Stimulated activated naive B cell treated with anti-CD40 and anti-IgM and Interleukin-4, amounts not matched to agents 10 μg/mL and 1 μg/mL and 100 μg/mL, for 72 hours (primary cell): ENCODE measurements at places on chromosomes 11 and 22.
A peak's percentile ranks its signal among the peaks of the same experiment; 100 is the strongest.

- DNase-seq, result no peak
These were observed 51.6 kb upstream of the APOA1 start for GRCh38 chr11:116888884-116889549.

- no peak for DNase-seq
These were observed 67.8 kb downstream of the TCF20 start for GRCh38 chr22:42202669-42203068.

DNA sequence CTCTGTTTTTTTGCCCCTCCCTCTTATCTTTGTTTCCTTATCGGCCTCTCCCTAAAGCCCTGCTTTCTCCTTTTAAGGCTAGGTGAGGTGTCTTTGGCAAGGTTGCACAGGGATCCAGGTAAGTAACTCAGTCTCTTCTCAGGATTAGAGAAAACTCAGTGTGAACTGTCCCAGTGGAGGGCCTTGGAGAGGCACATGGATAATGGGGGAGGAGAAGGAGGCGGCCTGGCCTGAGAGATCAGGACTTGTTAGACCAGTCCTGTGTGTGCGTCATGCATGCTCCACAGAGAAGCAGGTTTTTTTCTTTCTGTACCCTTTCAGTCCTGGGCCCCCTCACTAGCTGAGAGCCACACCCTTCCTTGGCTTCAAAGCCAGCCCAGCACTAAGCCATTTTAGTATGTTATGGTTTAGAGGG is 19.9 kb downstream of the CTNND1 start:
- DNase-seq, result no peak

GRCh38 chr11:121810291-121810690 is 305.7 kb downstream of the BLID start:
- DNase-seq, result no peak

- no peak for DNase-seq
These were observed 73.6 kb upstream of the NARS2 start for GRCh38 chr11:78647986-78648875.

- DNase-seq, result no peak
These were observed 28.0 kb upstream of the RRAS2 start for GRCh38 chr11:14386895-14387480.

GRCh38 chr11:94767291-94767690 is 865 bp upstream of the AMOTL1 start:
- no peak for DNase-seq

DNA sequence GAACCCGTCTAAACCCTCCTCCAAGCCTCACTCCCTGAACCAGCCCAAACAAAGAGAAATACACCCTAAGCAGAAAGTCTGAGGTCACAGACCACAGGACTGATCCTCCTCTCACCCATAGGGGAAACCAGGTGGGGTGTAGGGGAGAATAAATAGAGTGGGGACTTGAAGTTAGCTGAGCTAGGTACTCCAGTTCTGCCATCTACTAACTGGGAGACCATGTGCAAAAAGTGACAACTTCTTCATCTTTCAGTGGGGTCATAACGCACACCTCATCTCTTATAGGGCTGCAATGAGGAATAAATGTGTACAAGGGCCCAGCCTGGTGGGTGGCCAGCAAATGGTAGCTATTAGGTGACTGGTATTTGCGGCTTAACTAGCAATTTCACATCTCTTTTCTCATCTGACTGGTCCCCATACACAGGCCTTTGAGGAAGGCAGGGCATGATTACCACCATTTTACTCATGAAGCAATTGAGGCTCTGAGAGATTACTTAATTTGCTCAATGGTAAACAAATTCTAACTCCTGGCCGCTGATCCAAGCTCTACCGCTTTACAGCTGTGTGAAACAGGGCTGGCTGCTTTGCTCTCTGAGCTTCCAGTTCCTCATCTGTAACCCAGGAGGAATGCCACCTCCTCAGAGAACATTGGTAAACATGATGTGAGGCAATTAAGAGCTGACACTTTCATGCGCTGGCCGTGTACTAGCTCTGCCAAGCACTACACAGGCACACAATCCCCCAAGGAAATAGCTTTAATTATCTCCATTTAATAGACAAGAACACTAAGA is 16.6 kb downstream of the TBC1D10A start:
- DNase-seq, result no peak

DNA sequence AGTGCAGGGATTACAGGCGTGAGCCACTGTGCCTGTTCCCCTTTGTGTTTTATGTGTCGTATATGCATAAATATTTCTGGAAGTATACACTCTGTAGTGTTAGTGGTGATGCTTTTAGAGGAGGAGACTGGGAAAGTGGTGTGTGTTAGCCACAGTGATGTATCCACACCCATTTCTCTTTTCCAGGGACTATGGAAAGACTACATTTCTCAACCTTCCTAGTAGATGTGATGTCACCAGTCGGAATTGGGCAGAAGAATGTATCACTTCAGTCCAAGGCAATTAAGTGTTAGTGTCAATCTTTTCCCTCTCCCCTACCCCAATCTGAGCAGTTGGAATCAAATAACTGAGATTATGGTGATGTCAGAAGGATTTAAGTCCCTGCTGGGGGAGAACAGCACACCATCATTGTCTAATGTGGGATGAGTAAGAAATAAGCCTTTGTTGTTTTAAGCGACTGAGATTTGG is 5.8 kb upstream of the ATG16L2 start:
- no peak for DNase-seq

GRCh38 chr11:2250485-2250884 is 19.9 kb downstream of the ASCL2 start:
- no peak for DNase-seq

DNA sequence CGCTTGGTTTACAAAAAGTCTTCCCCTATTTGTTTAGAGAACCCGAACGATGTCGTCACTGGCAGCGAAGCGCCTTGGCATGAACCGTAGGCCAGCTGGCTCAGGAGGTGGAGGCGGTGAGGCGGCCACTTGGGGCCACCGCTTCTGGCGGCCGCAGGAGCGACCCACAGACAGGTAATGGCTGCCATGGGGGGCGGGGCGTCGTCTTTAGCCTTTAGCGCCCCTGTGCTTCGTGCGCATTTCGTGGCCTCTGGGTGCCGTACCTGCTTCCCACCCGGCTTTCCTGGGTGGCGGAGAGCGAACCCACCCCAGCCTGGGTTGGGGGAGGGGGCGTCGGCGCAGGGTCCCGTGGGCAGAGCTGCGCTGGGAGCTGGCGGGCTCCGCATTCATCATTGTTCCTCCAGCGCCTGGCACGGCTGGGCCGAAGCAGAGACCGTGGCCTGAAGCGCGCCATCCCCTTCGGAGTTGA is 469 bp upstream of the OSBP2 start:
- DNase-seq, result peak; percentile 29

DNA sequence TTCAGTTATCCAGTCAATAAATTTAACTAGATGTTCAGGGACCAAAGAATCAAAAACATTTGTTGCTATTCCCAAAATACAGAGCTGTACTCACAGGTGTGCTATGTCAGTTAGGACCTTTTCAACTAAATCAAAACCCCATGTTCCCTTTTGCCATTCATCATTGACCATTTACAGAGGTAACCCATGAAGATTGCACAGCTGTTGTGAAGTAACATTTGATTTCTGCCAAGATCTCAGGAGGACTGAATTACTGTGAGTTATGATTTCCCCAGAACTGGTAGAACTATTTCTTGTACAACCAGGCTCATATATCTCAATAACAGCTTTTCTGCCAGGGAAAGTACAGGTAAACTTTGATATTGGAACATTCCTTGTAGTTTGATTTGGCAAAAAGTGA is 131.1 kb upstream of the FIBIN start:
- DNase-seq, result no peak

DNA sequence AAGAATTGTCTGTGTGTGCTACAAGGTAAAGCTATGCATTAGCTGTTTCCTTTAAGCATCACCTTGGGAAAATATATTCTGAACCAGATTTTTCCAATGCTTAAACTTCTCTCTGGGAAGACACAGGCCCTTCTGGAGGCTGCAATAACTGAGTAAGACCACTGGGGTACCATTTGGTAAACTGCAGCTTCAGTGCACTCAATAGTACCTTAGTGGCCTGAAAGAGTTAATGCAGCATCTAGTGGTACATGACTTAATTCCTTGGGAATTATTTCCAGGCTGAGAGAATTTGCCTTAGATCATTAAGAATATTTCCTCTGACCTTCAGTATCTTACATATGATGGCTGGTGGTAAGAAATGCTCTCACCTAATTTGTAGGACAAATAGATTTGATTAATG is 727.4 kb downstream of the DLG2 start:
- no peak for DNase-seq

DNA sequence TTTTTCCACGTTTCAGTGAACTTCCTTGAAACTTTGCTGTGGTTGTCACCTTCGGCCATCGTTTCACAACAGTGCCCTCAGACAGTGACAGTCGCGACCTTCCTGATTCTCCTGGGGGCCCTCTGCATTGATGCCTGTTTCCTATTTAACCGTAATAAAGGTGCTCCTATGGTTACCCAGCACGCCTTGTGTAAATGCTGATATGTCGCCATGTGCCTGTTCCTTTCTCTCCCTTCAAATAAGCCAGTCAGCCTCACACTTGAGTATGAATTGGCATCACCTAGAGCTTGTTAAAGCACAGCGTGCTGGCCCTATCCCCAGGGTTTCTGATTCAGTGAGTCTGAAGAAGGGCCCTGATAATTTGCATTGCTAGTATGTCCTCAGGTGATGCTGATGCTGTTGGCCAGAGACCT is 104.8 kb downstream of the MICAL2 start:
- no peak for DNase-seq

GRCh38 chr22:18013947-18014346 is 10.4 kb downstream of the MICAL3 start:
- no peak for DNase-seq

GRCh38 chr22:26847816-26848215 is 190.4 kb downstream of the MIAT start:
- no peak for DNase-seq

DNA sequence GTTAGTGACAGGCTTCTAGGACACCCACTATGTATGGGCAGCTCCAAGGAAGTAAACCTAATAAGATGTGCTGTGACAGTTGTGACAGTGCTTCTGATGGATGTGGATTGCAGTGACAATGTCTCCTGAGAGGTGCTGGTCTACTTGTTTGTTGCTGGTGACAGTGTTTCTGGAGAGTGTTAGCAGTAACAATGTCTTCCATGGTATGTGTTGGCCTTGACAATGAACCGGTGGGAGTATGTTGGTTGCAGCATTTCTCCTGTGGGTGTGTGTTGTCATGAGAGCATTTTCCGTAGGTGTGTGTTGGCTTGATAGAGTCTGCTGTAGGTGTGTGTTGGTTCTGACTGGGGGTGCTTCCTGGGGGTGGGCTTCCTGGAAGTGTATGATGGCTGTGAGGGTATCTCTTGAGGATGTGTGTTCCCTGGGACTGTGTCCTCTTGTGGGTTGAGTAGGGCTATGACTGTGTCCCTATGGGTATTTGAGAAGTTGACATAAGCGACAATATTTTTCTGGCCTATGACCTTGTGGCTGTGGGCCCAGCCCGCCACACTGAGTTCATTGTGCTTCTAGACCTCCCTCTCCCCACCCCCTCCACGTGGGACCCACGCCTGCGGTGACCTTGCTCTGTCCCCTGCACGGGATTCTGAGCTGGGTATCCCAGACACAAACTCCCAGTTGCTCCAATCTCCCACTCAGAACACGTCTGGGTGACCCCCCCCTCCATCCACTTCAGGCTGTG is 1.2 kb downstream of the DCHS1 start:
- DNase-seq, result no peak

- DNase-seq, result no peak
These were observed 987.6 kb downstream of the TBC1D22A start for GRCh38 chr22:47750086-47750485.

GRCh38 chr22:37930270-37930951 is 23.0 kb downstream of the C22orf23 start:
- DNase-seq, result no peak

GRCh38 chr11:62400760-62401159 is 18.1 kb upstream of the SCGB1A1 start:
- DNase-seq, result no peak

DNA sequence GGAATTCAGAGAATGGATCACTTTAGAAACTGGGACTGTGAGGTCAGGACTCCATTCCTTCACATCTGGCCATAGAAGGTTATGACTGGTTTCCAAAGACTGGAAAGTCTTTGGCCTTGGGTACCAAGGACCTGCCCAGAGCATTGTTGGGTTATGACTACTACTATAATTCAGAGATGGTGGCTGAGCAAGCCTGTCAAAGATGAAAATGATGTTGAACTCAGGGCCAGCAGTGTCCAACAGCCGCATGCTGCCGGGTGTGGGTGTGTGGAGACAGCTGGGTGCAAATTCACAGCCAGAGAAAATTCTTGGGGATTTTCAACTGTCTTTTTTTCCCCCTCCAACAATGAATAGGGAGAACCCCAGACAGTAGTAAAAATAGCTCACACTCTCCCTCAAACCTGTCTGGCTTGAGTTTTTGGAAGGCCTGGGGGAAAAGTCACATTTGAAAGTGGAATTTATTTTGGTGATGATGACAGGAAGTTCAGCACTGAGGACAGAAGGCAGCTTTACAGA is 166.8 kb upstream of the NCAM1 start:
- DNase-seq, result no peak
